ENCODE measurements at places on chromosomes 13 and 19. TPM values are rescaled to one million over a fixed set of nuclear protein-coding genes. Genes with fewer than 3 reads are reported as not detected.

The ZNF541 gene
- polyA plus RNA-seq, result 0.88 TPM

The C19orf67 gene
- polyA plus RNA-seq, result not detected

The COG3 gene
- polyA plus RNA-seq, result 9.9 TPM

The FBXO17 gene
- polyA plus RNA-seq, result 3.2 TPM

The CACNA1A gene
- polyA plus RNA-seq, result 0.52 TPM

The PSG6 gene
- not detected for polyA plus RNA-seq

The BSPH1 gene
- polyA plus RNA-seq, result not detected

The C19orf85 gene
- not detected for polyA plus RNA-seq

- DNase-seq, result peak; percentile 11
These were observed 13.5 kb downstream of the ERVV-2 start for GRCh38 chr19:53057904-53058580.

- DNase-seq, result no peak
These were observed 73.6 kb downstream of the COG3 start for GRCh38 chr13:45538382-45538781.

GRCh38 chr13:73954808-73955207 lies 179.4 kb downstream of the KLF12 start:
- no peak for DNase-seq

DNA sequence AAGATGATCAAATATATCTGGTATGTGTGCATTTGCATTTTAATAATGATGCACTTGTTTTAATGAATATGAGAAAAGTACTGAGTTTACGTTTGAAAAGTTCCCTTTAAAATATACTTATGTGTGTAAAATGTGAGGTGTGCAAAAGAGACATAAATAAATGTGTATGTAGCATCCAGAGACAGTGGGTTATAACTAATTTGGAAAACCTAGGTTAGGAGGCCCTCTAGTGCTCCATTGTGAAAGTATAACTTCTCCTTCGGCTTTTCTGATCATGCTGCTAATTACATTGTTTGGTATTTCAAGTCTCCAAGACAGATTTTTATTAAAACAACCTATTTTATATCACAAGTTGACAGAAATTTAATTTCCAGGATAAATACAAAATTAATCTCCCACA lies 30.1 kb downstream of the SCEL start:
- no peak for DNase-seq

GRCh38 chr19:56508290-56508778 lies 679 bp downstream of the ZNF471 start:
- no peak for DNase-seq

- no peak for DNase-seq
These were observed 7.0 kb downstream of the ZNF749 start for GRCh38 chr19:57441979-57442752.

DNA sequence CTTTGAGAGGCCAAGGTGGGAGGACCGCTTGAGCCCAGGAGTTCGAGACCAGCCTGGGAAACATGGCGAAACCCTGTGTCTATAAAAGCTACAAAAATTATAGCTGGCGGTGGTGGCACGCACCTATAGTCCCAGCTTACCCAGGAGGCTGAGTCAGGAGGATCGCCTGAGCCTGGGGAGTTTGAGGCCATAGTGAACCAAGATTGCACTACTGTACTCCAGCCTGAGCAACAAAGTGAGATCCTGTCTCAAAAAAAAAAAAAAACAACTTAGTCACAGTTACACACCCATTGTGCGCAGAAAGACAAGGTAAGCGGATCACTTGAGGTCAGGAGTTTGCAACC lies 728 bp upstream of the DENND1C start:
- DNase-seq, result no peak

DNA sequence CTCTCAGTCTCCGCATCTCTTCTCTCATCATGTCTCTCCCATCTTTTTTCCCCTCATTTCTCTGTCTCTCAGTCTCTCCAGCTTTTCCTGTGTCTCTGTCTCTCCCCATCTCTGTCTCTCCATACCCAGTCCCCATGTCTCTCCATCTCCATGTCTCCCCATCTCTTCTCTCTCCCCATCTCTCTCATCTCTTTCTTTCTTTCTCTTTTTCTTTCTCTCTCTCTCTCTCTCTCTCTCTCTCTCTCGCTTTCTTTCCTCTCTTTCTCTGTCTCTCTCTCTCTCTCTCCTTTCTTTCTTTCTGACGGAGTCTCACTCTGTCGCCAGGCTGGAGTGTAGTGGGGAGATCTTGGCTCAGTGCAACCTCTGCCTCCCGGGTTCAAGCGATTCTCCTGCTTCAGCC lies 12.6 kb upstream of the NFIX start:
- DNase-seq, result no peak

DNA sequence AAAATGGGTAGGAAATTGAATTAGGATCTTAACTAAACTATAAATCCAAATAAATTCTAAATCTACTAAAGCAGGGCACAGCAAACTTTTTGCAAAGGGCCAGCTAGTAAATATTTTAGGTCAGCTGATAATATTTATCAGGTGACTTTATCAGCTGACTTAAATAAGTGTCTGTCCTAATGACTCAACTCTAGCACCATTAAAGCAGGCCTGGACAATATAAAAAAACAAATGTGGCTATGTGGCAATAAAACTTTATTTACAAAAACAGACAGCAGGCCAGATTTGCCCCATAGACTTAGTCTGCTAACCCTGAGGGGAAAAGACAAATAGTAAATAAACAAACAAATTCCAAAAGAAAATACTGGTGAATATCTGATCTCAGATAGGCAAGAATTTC lies 27.7 kb upstream of the DOCK9 start:
- no peak for DNase-seq

GRCh38 chr19:13039211-13039789 lies 44.0 kb downstream of the NFIX start:
- no peak for DNase-seq

DNA sequence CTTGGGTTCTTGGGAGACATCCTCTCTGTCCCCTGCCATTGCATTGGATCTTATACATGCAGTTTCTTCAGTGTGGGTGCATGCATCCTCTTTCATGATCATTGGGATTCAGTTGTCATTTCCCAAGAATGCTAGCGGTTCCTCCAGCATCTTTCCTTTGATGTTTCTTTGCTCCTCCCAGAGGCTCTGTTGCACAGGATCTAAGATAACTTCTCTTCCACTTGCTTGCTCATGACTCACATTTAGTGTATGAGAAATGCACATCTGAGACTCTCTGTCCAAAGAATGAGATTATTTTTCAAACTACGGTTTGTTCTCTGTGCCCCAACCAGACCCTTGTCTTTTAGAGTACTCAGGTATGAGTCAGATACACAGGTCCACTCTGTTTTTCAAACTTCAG lies 197.1 kb downstream of the NDFIP2 start:
- DNase-seq, result no peak

GRCh38 chr13:111604097-111604496 lies 283.7 kb downstream of the TEX29 start:
- DNase-seq, result no peak

DNA sequence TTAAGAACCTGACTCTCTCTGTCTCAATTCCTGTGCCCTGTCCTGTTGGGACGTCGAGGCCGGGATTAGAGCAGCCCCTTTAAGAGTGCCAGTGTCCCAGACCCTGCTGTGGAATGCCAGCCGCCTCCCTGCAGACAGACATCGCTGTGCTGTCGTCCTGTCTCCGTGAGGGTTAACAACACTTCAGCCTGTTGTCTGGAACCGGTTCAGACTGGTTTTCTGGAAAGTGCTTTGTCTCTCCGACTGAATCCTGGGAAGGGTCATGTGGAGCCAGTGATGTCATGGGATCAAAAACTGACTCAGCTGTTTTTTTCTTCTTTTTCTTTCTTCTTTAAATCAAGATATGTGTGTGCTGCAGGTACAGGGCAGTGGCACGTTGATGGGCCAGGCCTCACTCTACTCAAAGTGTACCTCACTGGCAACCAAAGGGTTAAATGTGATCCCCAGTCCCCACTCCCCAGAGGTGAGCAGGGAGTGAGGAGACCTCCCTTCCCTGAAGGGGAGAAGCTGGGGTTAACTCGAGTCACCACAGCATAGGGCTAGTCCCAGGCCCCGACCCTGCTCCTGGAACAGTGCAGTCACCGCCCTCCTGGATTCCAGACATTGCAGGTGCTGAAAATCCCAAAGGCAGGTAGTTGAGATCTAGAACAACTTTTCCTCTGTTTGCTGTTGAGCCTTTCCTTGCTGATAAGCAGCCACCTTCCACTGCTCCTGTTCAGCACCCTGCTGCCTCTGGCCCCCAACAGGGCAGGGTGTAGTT lies 50.8 kb downstream of the TSSK6 start:
- DNase-seq, result no peak

GRCh38 chr19:10699650-10700335 lies 1.4 kb upstream of the QTRT1 start:
- no peak for DNase-seq

GRCh38 chr19:18898607-18899408 lies 2.9 kb upstream of the CERS1 start:
- no peak for DNase-seq
